NCI-H2081 treated with DMSO at 0.1 percent for 48 hours (cell line): ENCODE measurements at places on chromosomes 5 and 9.

GRCh38 chr9:22008717-22009505, at the start of gene CDKN2B:
CDKN2B (minus strand) TSS chr9:22009305; CDS start chr9:22008953, 352 bp downstream.
- peak; percentile 76 for DNase-seq

GRCh38 chr9:37309136-37309535, 113.4 kb upstream of the GRHPR start:
- DNase-seq = no peak

- DNase-seq = no peak
Observed at GRCh38 chr5:177479774-177480173, 6.3 kb upstream of the DBN1 start.

DNA sequence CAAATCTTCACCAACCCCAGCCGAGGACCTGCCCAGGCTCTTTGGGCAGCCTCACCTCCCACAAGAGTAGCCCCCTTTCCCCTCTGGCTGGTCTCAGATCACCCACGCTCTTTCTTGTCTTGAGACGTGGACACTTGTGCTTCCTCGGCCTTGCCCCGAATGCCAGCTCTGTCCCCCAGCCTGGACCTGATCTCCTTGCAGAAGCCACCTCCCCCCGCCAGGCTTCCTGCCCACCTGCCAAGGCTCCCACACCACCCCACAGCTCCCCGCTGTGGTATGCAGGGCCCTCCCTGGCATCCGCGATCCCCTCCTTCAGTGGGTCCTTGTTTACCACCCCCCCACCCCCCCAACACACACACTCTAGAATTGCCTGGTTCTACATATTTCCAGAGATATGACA, 133.7 kb downstream of the ROR2 start:
- DNase-seq = no peak

- peak; percentile 54 for DNase-seq
Observed at GRCh38 chr5:172437445-172438318, 16.6 kb downstream of the SH3PXD2B start.

DNA sequence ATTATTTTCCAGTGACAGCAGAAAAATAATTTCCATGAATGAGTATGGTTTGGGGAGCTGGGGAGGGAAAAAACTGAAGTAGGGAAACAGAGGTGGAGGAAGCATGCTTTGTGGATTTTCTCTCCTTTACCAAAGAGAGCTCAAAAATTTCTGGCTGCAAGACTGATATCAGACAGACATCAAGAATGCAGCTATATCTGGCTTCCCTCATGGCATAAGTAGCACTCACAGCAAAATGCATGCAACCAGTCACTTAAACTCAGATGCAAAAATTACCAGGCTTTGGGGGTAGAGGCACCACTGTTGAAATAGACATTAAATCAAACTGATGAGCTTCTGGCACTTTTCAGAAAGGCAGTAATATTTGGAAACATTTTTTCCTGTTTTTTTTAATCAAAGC, 196.9 kb downstream of the TSSK1B start:
- no peak for DNase-seq

GRCh38 chr9:15231788-15232635, 75.0 kb downstream of the TTC39B start:
- no peak for DNase-seq

DNA sequence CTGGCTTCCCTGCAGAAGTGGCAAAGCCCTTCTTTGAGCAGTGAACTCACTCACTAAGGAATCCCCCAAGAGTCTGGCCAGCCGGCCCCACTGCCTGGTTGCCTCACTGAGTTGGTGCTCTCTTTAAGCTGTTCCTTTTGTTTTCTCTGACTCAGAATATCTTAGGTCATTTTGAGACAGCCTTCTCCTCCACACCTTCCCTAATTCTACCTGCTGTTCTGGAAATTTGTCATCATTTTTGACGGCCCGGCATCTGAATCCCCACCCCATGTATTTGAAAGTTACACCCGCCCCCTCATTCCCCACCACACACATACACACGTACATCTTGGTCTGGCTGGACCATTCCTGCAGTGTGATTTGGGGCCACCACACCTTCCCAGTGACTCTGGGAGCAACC, 41.8 kb downstream of the FGF1 start:
- no peak for DNase-seq

GRCh38 chr5:137491121-137491520, 8.0 kb downstream of the SPOCK1 start:
- DNase-seq = no peak

DNA sequence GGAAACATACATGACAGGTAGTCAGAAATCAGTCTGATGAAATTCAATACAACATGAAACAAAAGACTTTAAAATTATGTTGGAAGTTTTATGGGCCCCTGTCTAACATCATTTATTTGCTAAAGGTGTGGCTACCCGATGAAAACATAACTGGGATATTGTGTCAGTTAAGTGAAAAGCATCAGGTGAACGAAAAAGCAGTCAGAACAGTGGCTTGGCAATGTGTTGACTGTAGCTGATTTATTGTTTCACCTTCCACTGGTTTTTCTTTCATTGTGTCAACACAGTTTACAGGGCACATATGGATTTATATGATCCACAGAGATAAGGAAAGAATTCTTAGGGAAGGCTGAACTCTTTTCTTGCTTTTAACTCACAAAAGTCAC, 429.6 kb upstream of the ZNF608 start:
- no peak for DNase-seq
